ENCODE measurements at places on chromosomes 3 and 15. TPM values are rescaled to one million over a fixed set of nuclear protein-coding genes. Genes with fewer than 3 reads are reported as not detected.

Gene TCAIM
- total RNA-seq = 18.9 TPM

GRCh38 chr3:106750092-106750491 lies 627.1 kb upstream of the CCDC54 start:
- H3K4me1 ChIP-seq = no peaks in the 10 kb centered on the region
- H3K4me3 ChIP-seq = no peak overlapping the region
- DNase-seq = no peak
- H3K27me3 ChIP-seq = no peaks in the 10 kb centered on the region

Gene SEMA3G
- total RNA-seq = 3.8 TPM

DNA sequence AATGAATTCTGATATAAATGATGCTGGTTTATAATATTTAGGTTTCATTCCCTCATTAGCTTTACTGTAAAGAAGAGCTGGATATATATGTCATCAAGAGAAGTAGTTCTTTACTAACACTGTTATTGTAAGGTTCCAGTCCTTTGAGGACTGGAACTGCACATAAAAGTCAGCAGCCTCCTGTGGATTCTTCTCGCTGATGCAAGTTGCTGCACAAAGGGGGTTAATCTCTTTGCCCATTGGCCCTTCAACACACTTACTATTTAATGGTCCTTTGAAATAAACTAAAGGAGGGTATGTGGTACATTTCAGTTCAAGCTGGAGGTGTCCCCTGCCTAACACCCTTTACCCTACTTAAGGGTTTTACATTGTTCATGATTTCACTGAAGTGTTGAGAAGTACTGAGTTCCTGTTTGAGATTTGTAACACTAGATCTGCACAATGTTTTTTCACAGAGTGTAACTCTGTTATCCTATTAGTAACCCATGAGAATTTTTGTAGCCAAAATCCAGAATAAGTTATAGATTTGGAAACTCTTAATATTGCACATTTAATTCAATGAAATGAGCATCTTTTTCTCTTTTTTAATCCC lies 43.9 kb downstream of the NR2C2 start:
- H3K36me3 ChIP-seq = no peaks in the 10 kb centered on the region
- H3K4me3 ChIP-seq = no peak overlapping the region
- no peak for DNase-seq
- H3K27me3 ChIP-seq = no peaks in the 10 kb centered on the region
- H3K27ac ChIP-seq = peak overlapping the region; percentile 46

DNA sequence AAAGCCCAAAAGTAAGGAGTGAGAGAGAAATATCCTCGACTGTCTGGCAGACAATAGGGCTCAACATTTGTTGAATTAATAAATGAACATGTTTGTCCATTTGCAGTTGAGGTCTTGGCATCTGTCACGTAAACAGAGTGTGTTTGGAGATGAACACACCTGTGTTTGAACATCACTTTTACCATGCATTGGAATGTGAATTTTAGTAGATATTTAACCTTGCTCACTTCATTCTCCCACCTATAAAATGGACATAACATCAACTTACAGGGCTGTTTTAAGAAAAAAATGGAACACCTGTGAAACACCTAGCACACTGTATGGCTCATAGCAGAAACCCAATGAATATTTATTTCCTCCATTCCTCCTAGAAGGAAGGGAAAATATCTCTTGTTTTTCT lies 204.8 kb downstream of the KCNMB2 start:
- no peak for DNase-seq
- no peak overlapping the region for H3K4me3 ChIP-seq
- no peaks in the 10 kb centered on the region for H3K27me3 ChIP-seq
- no peaks in the 10 kb centered on the region for H3K4me1 ChIP-seq
- H3K27ac ChIP-seq = no peak overlapping the region

Gene HGD
- total RNA-seq = 1.3 TPM

- no peaks in the 10 kb centered on the region for H3K36me3 ChIP-seq
- H3K4me1 ChIP-seq = no peaks in the 10 kb centered on the region
- no peak overlapping the region for H3K4me3 ChIP-seq
- H3K27ac ChIP-seq = no peak overlapping the region
- no peaks in the 10 kb centered on the region for H3K27me3 ChIP-seq
- no peak for DNase-seq
Observed at GRCh38 chr3:104349836-104350235, 1016.9 kb upstream of the ALCAM start.

GRCh38 chr3:32837789-32838188 lies 20.0 kb downstream of the TRIM71 start:
- H3K36me3 ChIP-seq = no peaks in the 10 kb centered on the region
- H3K4me1 ChIP-seq = no peaks in the 10 kb centered on the region
- no peak overlapping the region for H3K4me3 ChIP-seq
- no peak for DNase-seq
- H3K27ac ChIP-seq = no peak overlapping the region
- peaks cover 20% of the 10 kb centered on the region for H3K27me3 ChIP-seq

GRCh38 chr15:67824976-67825880 lies at the start of gene SKOR1:
SKOR1 (plus strand) TSS chr15:67825509; CDS start chr15:67825603, 94 bp downstream.
- H3K36me3 ChIP-seq = no peaks in the 10 kb centered on the region
- DNase-seq = no peak
- H3K27ac ChIP-seq = no peak within 1 kb of the TSS
- H3K27me3 ChIP-seq = peaks cover 95% of the 10 kb centered on the region

DNA sequence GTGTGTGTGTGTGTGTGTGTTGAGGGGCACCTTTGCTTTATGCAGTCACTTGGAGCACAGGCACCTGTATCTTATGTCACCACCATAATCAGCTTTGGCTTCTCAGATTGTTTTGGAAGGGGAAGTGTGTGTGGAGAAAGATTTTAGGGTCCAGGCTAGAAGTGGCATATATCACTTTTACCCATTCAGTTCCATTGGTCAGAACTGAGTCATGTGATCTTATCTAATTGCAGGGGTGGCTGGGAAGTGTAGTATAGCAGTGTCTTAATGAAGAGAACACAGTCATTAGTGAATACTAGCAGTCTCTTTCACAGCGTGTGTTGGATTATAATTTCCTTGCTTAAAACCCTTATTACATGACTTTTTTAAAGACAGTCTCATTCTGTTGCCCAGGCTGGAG lies 20.6 kb downstream of the NCK1 start:
- H3K4me3 ChIP-seq = no peak overlapping the region
- H3K27ac ChIP-seq = no peak overlapping the region
- no peaks in the 10 kb centered on the region for H3K36me3 ChIP-seq
- no peak for DNase-seq

Gene TASOR
- total RNA-seq = 15.4 TPM

DNA sequence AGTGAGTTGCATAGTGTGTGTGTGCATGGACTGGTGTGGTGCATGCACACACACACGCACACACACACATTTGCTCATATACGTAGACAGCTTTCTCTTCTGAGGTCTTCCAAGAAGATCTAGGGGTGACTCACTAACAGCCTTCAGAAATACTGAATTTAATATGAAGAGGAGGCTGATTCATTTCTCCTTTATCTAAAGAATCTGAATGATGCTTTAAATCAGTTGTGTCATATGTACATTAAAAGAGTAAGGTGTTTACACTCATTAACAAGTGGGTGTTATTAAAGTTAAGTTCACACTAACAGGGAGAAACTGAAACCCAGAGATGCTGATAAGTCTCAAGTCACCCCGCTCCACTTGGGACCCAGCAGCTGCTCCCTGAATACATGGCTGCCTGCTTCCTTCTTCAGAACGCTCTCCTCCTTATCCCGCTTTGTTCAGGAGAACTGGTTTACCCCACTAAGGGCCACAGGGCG lies 22.0 kb downstream of the TMPRSS7 start:
- no peak for DNase-seq
- no peak overlapping the region for H3K27ac ChIP-seq
- no peak overlapping the region for H3K4me3 ChIP-seq
- H3K4me1 ChIP-seq = no peaks in the 10 kb centered on the region
- H3K36me3 ChIP-seq = no peaks in the 10 kb centered on the region
- H3K27me3 ChIP-seq = no peaks in the 10 kb centered on the region

- H3K4me3 ChIP-seq = no peak overlapping the region
- H3K36me3 ChIP-seq = no peaks in the 10 kb centered on the region
- no peaks in the 10 kb centered on the region for H3K27me3 ChIP-seq
- H3K4me1 ChIP-seq = no peaks in the 10 kb centered on the region
Observed at GRCh38 chr3:11498646-11499045, 145.1 kb downstream of the VGLL4 start.

GRCh38 chr15:62462268-62462667 lies 297.2 kb upstream of the C2CD4B start:
- no peak overlapping the region for H3K4me3 ChIP-seq
- no peaks in the 10 kb centered on the region for H3K36me3 ChIP-seq
- no peak for DNase-seq
- peaks cover 23% of the 10 kb centered on the region for H3K4me1 ChIP-seq
- no peaks in the 10 kb centered on the region for H3K27me3 ChIP-seq
- H3K27ac ChIP-seq = no peak overlapping the region

- H3K4me1 ChIP-seq = peaks cover 85% of the 10 kb centered on the region
- no peak overlapping the region for H3K4me3 ChIP-seq
- no peaks in the 10 kb centered on the region for H3K27me3 ChIP-seq
- H3K27ac ChIP-seq = peak overlapping the region; percentile 60
Observed at GRCh38 chr15:67161881-67162280, 92.6 kb downstream of the AAGAB start.

Gene A4GNT
- total RNA-seq = not detected

GRCh38 chr3:66625505-66626216 lies 124.8 kb upstream of the LRIG1 start:
- no peaks in the 10 kb centered on the region for H3K27me3 ChIP-seq
- H3K4me1 ChIP-seq = no peaks in the 10 kb centered on the region
- H3K4me3 ChIP-seq = no peak overlapping the region
- H3K36me3 ChIP-seq = no peaks in the 10 kb centered on the region

Gene CPLX3
- total RNA-seq = not detected

GRCh38 chr3:42070524-42070923 lies 20.6 kb upstream of the TRAK1 start:
- H3K27ac ChIP-seq = peak overlapping the region; percentile 81
- no peak for DNase-seq
- no peaks in the 10 kb centered on the region for H3K36me3 ChIP-seq
- no peaks in the 10 kb centered on the region for H3K27me3 ChIP-seq
- no peak overlapping the region for H3K4me3 ChIP-seq

DNA sequence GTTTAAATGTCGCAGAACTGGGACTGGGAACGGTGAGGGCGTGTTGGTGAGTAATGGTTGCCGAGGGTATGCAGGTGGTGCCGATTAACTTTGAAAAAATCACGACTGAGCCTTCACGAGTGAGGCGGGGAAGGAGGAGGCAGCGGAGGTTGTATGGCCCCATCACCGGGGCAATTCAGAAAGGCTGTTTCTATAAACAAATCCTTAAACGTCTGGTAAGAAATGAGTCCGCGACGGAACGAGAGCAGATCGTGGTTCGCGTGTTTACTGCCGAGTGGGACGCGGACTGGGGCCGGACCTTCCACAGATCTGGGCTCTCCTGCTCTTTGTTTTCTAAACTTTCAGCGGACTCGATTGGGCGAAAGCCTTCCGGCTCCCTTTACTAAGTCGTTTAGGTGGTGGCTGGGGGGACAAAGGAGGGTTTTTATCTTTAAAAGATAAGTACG lies 2.7 kb downstream of the IGF1R start:
- H3K27ac ChIP-seq = peak overlapping the region; percentile 86
- H3K4me1 ChIP-seq = peaks cover 30% of the 10 kb centered on the region
- peak overlapping the region; percentile 94 for H3K4me3 ChIP-seq
- H3K27me3 ChIP-seq = peaks cover 9% of the 10 kb centered on the region

- no peak for DNase-seq
- H3K4me1 ChIP-seq = no peaks in the 10 kb centered on the region
- H3K27me3 ChIP-seq = no peaks in the 10 kb centered on the region
- H3K27ac ChIP-seq = no peak overlapping the region
- no peaks in the 10 kb centered on the region for H3K36me3 ChIP-seq
Observed at GRCh38 chr3:120823156-120823555, 80.6 kb downstream of the GTF2E1 start.

DNA sequence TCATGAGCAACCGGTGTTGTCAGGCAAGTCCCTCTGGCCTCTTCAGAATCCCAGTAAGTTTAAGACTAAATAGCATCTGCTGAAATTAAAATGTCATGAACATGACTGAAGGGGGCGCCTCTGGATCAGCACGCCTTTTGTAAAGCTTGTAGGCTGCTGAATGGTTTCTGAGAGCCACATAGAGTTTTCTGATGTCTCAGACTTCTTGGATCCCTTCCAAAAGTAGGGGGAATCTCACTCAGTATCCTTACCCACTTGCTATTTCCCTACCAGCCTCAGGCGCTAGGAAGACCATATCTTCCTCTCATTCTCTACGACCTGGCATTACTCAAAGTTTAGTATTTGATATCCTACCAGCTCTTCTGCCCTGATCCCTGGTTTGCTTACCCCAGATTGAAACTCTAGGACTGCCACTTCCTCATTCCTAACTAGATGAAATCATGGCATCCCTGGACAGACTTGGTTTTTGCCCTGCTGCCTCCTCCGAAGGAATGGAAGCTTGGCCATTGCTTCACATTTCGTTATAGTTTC lies 62.7 kb upstream of the CD47 start:
- no peak overlapping the region for H3K27ac ChIP-seq
- no peak overlapping the region for H3K4me3 ChIP-seq
- DNase-seq = no peak

Gene NBEAL2
- total RNA-seq = 6.7 TPM

Gene ROBO1
- 4.2 TPM for total RNA-seq

GRCh38 chr3:168250415-168250861 lies 154.7 kb upstream of the GOLIM4 start:
- no peak overlapping the region for H3K27ac ChIP-seq
- peak overlapping the region; percentile 60 for H3K4me3 ChIP-seq
- H3K4me1 ChIP-seq = peaks cover 21% of the 10 kb centered on the region
- no peaks in the 10 kb centered on the region for H3K36me3 ChIP-seq
- H3K27me3 ChIP-seq = no peaks in the 10 kb centered on the region
- no peak for DNase-seq

DNA sequence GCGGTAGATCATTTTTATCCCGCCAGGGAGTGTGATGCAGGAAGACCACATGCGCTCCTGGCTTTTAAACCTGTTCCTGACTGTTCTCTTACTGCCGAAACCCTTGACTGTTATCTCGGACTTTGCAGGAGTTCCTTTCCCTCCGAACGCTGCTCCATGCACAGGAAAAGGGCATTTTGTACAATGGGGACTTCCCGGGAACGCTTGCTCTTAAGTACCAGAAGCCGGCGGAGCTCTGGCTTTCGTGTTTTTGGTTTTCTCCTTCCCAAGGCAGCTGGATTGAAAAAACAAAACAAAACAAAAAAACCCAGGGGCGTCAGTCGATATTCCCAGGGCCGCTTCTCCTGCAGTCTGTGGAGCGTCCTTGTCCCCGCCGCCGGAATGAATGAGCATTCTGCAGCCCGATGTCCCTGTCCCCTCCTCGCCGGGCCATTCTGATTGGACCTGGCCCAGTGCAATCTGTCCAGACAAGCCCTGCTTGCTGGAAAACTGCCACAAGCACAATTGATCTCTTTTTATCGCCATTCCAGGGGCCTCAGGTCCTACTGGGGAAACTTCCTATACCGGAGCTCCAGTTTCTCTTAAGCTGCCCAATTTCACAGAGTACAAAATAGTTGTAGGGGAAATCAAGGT lies 44.8 kb downstream of the SLC6A1 start:
- H3K27ac ChIP-seq = no peak overlapping the region
- no peak for DNase-seq
- peaks cover 7% of the 10 kb centered on the region for H3K27me3 ChIP-seq
- H3K36me3 ChIP-seq = no peaks in the 10 kb centered on the region

GRCh38 chr3:95333826-95334225 lies 1271.0 kb downstream of the NSUN3 start:
- no peak for DNase-seq
- no peak overlapping the region for H3K27ac ChIP-seq
- no peaks in the 10 kb centered on the region for H3K27me3 ChIP-seq
- H3K4me1 ChIP-seq = no peaks in the 10 kb centered on the region
- no peak overlapping the region for H3K4me3 ChIP-seq
- H3K36me3 ChIP-seq = no peaks in the 10 kb centered on the region

GRCh38 chr3:50232303-50232702 lies 3.7 kb upstream of the GNAI2 start:
- H3K4me3 ChIP-seq = no peak overlapping the region
- H3K27me3 ChIP-seq = no peaks in the 10 kb centered on the region
- peaks cover 22% of the 10 kb centered on the region for H3K4me1 ChIP-seq
- no peaks in the 10 kb centered on the region for H3K36me3 ChIP-seq
- no peak for DNase-seq
